BJ (cell line): ENCODE measurements at places on chromosomes 11 and 22.

DNA sequence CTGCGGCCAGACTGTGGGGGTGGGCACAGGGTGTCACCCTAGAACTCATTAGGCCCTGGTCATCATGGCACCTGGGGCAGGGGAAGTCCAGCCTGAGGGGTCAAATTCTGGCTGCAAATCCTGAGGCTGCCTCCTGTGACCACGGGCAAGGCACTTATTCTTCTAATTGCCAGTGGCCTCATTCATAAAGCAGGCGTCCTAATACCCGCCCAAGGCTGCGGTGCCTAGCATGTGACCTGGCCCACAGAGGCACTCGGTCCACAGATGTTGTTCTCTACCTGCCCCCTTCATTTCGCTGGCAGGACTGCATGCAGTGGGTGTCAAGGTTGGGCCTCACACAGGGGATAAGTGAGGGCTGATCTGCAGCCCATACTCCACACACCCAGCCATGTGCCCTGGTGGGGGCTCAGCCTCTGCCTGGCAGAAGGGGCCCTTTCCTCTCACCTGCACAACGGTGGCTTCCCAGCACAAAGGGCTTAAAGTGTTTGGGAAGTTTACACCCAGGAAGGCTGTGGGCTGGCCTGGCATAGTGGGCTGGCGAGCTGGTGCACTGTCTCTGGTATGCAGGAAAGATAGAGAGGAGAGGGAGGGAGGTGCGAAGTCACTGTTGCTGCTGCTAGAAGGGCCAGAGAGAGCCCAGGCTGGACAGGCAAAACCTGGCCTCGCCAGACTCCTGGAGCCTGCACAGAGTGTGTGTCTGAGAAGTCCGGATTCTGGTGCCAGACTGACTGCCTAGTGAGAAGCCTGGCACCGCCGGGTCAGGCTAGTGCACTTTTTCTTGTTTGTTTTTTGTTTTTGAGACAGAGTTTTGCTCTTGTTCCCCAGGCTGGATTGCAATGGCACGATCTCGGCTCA lies 3.2 kb downstream of the MPST start:
- DNase-seq, result no peak

DNA sequence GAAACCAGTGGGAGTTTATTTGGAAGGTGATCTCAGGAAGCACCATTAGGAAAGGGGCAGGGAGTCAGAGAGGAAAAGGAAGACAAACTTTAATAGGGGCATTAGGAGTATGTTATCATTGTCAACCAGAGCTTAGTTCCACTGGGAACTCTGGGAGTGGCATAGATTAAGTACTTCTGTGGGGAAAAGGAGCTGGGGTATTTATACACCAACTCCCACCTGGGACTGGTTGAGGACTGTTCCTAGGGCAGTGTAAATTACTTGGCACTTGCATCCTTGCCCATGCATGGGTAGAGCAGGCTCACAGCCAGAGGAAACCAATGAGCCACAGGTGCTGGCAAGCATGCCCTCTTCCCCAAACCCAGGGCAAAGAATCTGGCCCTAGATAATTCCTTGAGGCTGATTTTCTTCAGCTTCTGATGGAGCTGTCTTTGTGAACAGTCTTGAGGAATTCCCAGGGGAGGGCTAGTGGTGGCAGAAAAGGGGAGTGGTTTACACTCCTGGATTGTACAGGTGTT lies 541.2 kb downstream of the MIAT start:
- no peak for DNase-seq

- peak; percentile 59 for DNase-seq
Measured at GRCh38 chr22:43812149-43812842, at the start of gene EFCAB6. Gene EFCAB6 (minus strand): TSS chr22:43812305. CDS start chr22:43782318, 29,987 bp downstream.

DNA sequence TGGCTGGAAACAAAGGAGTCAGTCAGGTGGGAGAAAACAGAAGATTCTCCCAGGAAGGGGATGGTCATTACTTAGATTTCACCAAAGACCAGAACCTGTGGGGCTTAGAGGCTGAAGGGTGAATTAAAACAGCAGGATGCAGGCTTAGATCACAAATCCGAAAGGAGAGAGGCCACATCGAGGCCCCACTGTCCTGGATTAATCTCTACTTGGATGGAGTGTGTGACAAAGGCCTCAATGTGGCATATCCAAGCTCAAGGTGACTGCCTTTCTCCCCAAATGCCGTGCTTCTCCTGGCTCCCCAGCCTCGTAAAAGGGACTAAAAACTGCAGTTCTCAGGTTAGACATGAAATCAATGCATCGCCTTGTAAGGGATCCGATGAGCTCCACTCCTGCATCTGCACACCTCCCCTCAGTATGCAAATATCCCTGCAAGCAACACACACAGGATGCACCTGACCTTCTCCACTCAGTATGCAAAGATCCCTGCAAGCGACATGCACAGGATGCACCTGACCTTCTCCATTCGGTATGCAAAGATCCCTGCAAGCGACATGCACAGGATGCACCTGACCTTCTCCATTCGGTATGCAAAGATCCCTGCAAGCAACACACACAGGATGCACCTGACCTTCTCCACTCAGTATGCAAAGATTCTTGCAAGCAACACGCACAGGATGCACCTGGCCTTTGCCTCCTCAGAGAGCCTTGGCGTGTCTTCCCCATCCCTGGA lies 447.4 kb downstream of the BRD1 start:
- no peak for DNase-seq

DNA sequence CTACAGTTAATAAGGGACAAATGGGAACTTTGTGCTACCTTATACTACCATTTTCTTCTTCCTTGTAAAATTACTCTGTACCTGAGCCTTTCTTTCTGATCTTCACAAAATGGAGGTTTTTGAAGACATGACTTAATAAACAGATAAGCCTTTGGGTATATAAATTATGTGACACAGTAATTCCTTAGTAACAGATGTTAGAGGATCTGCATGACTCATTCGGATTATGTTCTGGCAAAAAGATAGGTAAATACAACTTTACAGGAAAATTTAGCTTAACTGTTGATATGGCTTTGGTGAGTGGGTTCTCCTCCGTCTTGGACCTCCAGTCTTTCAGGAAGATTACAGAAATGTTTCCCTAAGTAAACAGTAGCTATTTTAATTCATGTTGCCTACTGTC lies 61.8 kb downstream of the BID start:
- DNase-seq, result no peak

GRCh38 chr11:134915212-134915611 lies 503.2 kb upstream of the B3GAT1 start:
- DNase-seq, result no peak

- DNase-seq, result no peak
Measured at GRCh38 chr11:69391192-69392103, 90.0 kb upstream of the LINC01488 start.

- DNase-seq, result no peak
Measured at GRCh38 chr22:46110215-46110614, 40.1 kb upstream of the PPARA start.

DNA sequence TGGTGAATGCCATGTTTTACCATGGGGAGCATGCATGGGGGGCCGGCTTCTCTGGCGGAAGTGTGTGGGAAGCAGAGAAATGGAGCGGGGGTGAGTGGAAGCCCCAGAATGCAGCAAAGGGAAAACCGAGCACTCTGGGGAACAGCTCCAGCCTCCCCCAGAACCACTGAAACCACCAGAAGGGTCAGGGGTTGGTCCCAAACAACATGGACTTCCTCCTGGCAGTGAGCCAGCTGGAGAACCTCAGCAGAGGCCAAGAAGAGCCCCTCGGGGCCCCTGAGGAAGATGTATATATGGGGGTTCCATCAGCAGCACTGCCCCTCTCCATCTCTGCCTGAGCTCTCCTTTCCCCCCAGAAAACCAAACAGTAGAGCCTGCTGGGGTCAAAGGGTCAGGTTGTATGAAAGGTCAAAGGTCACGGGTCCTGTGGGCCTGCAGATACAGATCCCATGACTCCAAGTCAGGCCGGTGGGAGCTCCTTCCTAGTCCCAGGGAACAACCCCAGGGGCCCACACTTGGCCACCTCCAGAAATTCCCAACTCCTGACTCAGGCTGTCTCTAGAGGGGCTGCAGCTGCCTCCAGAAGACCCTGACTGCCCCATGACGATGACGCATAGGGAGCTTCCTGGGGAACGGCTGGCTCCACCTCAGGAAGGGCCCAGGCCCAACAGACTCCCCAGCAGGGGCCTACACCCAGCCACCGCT lies 48.5 kb upstream of the TIMP3 start:
- no peak for DNase-seq

GRCh38 chr11:60868682-60869450 lies 1.5 kb downstream of the ZP1 start:
- no peak for DNase-seq

GRCh38 chr11:31783252-31783651 lies 27.9 kb downstream of the PAX6 start:
- no peak for DNase-seq

DNA sequence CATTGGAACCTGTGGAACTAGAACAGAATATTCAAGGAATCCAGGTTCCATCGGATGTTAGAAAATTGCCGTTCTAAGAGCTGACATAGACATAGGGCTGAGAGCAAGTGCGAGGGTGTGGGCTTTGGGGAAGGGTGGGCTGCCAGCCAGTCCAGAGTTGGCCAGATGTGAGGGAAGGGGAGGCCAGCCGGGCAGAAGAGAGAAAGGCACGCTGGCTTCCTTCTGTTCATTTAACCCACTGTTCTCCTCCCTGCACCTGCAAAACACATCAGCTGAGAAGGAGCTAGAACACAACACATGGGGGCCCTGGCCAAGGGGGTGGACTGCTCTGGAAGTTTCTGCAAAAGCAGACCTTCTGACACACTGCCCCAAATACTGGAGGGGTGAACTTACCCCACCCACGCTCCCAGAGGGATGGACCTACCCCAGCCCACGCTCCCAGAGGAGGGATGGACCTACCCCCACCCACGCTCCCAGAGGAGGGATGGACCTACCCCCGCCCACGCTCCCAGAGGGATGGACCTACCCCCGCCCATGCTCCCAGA lies 98.0 kb downstream of the SHANK2 start:
- no peak for DNase-seq

DNA sequence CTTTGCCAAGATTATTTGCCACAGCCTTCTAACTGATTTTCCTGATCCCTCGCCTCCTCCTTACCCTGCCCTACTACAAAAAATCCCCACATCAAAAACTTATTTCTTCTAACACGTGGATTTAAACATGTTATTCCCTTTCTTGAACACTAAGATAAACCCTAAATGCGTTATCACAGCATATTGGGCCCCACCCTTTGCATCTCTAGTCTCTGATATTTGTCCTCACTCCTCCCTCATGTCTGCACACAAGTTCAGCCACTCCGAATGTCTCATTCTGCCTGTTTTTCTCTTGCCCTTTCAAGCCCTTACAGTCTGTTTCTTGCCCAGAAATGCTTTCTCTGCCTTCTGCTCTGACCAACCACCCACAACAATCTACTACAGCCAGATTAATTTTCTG lies 10.6 kb upstream of the ACER3 start:
- no peak for DNase-seq

- DNase-seq, result peak; percentile 50
Measured at GRCh38 chr11:34644669-34645406, 23.9 kb downstream of the EHF start.

- no peak for DNase-seq
Measured at GRCh38 chr11:119488256-119488995, 65.5 kb upstream of the THY1 start.

DNA sequence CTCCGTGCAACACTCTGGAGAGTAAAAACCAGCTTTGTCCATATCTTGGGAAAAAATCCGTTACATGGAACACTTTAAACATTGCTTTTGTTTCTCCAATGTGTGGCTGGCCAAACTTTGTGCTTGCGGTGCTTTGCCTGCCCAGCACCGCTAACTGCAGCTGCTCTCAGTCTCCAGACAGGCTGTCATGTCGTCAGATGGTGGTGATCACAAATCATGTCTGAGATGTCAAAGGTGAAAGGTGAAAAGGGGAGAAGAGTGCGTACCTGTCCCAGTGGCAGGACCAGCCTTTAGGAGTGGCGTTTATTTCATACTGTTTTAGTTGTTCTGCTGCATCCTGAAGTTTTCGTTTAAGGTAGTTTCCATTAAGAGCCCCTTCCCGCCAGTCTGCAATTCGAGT lies 17.1 kb upstream of the AGBL2 start:
- DNase-seq, result no peak

- DNase-seq, result no peak
Measured at GRCh38 chr11:45000918-45001317, 50.2 kb upstream of the TP53I11 start.

- DNase-seq, result no peak
Measured at GRCh38 chr22:31637891-31638618, 24.0 kb downstream of the PISD start.

DNA sequence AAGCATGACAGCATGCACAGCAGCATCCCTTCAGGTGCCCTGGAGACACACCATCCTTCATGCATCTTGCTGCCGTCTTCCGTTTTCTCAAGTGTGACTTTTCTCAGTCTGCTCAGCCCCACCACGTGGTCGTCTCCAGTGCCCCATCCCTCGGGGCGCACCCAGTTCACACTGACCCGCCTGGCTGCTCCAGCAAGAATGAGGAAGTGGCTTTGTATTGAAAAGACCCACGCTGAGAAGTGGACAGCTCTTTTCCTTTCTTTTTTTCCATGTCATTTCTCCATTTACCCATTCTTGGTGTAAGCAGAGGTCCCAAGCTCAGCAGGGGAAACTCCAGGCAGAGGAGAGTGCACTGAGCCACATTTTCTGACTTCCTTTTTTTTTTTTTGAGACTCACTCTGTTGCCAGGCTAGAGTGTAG lies 14.5 kb downstream of the SERPINH1 start:
- DNase-seq, result no peak

DNA sequence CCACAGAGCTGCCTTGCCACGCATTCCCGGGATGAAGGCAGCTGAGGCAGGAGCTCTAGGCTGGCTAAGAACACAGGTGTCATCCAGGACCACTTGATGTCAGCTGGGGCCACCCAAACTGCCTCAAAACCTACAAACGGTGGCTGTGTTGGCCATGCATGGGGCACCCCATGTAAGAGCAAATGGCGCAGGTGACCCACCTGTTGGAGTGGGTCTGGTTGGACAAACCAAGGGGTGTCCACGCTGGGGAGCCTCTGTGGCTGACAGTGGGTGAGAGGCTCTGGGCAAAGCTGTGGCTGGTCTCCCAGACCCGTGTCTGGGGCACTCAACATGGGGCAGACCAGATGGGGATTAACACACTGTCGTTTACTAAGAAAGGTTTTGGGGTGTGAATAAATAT lies 19.0 kb upstream of the SYT8 start:
- no peak for DNase-seq

- no peak for DNase-seq
Measured at GRCh38 chr11:10856689-10857458, 979 bp downstream of the ZBED5 start.

DNA sequence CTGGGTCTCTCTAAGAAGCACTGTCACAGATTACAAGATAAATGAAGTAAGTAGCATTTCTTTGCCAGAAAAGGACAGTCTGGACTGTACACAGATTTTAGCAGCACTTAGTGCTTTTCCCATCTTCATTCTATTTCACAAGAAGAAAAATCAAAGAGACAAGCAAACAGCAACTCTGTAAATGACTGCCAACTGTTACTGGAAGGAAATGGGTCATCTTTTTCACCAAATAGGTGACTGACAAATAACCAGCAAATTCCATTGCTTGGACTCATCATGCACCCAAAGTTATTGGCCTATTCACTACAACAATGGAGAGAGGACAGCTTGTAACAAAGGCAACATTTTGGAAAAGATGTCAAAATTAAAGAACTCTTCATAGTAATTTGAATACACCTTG lies 28.9 kb upstream of the CARD18 start:
- DNase-seq, result no peak

- no peak for DNase-seq
Measured at GRCh38 chr11:72926076-72926475, 111.9 kb downstream of the ATG16L2 start.
